ENCODE measurements at places on chromosomes 1 and 21. TPM values are rescaled to one million over a fixed set of nuclear protein-coding genes. Genes with fewer than 3 reads are reported as not detected.

Gene DUSP23
- 27.8 TPM for total RNA-seq

Gene C1orf226
- not detected for total RNA-seq

Gene C1orf87
- not detected for total RNA-seq

Gene PDZK1
- total RNA-seq, result not detected

Gene CSMD2
- total RNA-seq, result 0.82 TPM

Gene OR14K1
- total RNA-seq, result not detected

Gene ADCY10
- 0.09 TPM for total RNA-seq

Gene SCAMP3
- total RNA-seq, result 47.6 TPM

Gene MAP1LC3C
- total RNA-seq, result 0.09 TPM

Gene FABP3
- total RNA-seq, result 44.2 TPM

Gene CR1L
- total RNA-seq, result not detected

Gene DNAJC28
- total RNA-seq, result 3.7 TPM

Gene DIRAS3
- 1.2 TPM for total RNA-seq

Gene S100A7
- not detected for total RNA-seq

Gene MEF2D
- 6.0 TPM for total RNA-seq

Gene KIRREL1
- 96.9 TPM for total RNA-seq

Gene TTLL10
- not detected for total RNA-seq

Gene NPR1
- total RNA-seq, result 1.5 TPM

Gene TNFRSF4
- 0.65 TPM for total RNA-seq

Gene FCRL5
- not detected for total RNA-seq

Gene C1orf122
- 14.5 TPM for total RNA-seq

Gene TMEM82
- total RNA-seq, result not detected

Gene OPRD1
- total RNA-seq, result not detected

Gene TEX50
- total RNA-seq, result not detected

Gene TMEM52
- not detected for total RNA-seq

Gene FDPS
- 153 TPM for total RNA-seq

Gene GPR25
- total RNA-seq, result not detected

Gene NKAIN1
- total RNA-seq, result 0.36 TPM

Gene TDRD10
- not detected for total RNA-seq

Gene LRRC39
- 3.7 TPM for total RNA-seq

Gene IL12RB2
- not detected for total RNA-seq

Gene ARHGAP29
- total RNA-seq, result 32.5 TPM

Gene HSD3B2
- not detected for total RNA-seq

Gene WNT9A
- 0.99 TPM for total RNA-seq

Gene SGIP1
- 2.1 TPM for total RNA-seq

Gene ACOT11
- 3.9 TPM for total RNA-seq

Data from fibroblast of the aortic adventitia (primary cell).